ENCODE measurements at places on chromosomes 2 and 18. TPM values are rescaled to one million over a fixed set of nuclear protein-coding genes. Genes with fewer than 3 reads are reported as not detected.

GRCh38 chr2:191069606-191070005, 55.6 kb upstream of the STAT1 start:
- no peak for DNase-seq

Gene CFC1B
- not detected for total RNA-seq

Gene GATA6
- 26.6 TPM for total RNA-seq

- DNase-seq: no peak
Measured at GRCh38 chr2:118388771-118389170, 300.5 kb downstream of the INSIG2 start.

DNA sequence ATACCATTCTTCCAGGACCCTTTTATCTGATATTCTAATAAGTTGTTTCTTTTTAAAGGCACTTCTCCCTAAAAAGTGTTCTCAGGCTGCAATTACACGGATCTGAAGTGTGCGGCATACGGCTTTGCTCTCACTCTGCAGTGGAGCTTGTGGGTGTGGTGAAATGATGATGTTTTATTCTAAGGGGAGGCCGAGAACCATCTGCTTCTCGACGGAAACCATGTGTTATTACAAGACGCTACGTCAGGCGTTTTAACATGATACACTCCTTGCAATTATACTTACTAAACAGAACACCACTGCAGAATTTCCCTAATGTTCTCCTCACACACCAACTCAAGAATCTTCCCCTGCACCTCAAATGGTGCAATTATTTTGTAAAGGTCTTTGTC, 34.9 kb upstream of the CTDP1 start:
- no peak for DNase-seq

DNA sequence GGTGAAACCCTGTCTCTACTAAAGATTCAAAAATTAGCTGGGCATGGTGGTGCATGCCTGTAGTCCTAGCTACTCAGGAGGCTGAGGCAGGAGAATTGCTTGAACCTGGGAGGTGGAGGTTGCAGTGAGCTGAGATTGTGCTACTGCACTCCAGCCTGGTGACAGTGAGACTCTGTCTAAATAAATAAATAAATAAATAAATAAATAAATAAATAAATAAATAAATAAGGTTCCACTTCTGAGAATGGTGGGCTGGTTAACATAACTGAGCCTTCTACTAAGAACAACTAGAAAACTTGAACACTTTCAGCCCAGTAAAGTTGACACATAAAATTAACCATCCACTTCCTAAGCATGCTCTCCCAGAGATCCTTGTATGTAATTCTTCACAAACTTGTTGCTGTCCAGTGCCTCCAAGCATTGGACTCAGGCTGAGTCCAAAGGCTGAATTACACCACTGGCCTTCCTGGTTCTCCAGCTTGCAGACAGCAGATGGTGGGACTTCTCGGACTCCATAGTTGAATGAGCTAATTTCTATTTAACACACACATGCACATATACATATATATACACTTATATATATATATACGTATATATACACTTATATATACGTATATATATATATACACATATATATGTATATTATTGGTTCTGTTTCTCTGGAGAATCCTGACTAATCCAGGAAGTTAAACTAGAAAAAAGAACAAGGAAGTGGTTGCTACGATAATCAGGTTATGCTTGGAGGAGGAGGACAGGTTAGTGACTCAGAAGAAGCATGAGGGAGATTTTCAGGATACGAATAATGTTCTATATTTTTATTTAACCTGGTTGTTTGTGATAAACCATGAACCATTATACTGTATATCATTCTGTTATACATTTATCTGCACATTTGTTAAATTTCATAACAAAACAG, 348.8 kb downstream of the METTL4 start:
- DNase-seq: no peak

Gene TMEM17
- total RNA-seq: 1.4 TPM

- DNase-seq: no peak
Measured at GRCh38 chr2:127516041-127516762, 10.1 kb downstream of the IWS1 start.

Gene PLGLB2
- total RNA-seq: 0.93 TPM

Gene CRYGD
- total RNA-seq: not detected

DNA sequence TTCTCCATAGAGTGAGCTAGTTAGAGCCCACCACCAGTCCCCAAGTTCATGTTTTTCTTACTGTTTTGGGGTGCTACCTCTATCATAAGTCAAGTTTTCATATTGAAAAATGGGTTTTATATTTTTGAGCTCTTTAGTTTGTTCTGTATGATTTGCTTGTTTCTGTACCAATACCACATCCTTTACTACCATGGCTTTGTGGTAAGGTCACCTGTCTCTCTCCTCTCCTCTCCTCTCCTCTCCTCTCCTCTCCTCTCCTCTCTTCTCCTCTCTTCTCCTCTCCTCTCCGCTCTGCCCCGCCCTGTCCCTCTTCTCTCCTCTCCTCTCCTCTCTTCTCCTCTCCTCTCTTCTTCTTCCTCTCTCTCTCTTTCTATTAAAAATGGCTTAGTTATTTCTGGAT, 22.1 kb upstream of the LBH start:
- peak; percentile 11 for DNase-seq

GRCh38 chr2:151228847-151229512, 32.7 kb downstream of the RBM43 start:
- DNase-seq: no peak

- DNase-seq: no peak
Measured at GRCh38 chr2:44731505-44731904, 210.0 kb upstream of the SIX3 start.

DNA sequence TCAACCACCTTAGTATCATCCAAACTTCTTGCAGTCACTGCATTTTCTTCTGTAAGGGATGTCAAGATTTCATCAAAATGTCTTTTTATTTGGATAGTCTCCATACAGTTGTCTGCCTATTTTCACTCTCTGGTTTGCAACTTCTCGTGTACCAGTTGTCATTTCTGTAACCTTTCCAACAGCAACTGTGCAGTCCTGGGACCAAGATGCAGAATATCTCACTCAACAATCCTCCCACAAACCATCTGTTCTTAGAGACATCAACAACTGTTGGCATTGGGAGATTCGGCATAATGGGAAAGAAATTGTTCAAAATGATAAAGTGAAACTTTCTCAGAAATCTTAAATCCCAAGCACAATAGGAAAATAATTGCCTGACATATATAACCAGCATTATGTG, 933.6 kb upstream of the SLC39A10 start:
- DNase-seq: no peak

- no peak for DNase-seq
Measured at GRCh38 chr2:230874876-230875275, 10.1 kb downstream of the ITM2C start.

- no peak for DNase-seq
Measured at GRCh38 chr2:86037141-86037794, 68.4 kb downstream of the POLR1A start.

DNA sequence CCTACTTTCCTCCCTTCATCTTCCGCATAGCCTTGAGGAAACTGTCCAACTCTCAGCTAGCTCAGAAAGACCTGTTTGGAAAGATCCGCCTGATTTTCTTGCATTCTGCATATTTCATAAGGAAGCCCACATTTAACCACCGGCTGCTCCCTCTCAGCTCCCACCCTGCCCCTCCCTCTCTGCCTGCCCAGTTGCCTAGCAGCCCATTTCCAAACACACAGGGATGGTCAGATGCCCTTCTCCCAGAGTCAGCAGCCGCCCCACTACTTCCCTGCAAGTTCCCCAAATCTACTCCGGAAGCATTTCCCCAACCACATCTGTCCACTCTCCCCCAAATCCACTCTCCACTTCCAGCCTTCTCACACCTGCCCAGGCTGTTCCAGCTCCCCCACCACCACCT, 96.0 kb downstream of the TNS1 start:
- DNase-seq: no peak

- no peak for DNase-seq
Measured at GRCh38 chr2:188974164-188974563, at the start of gene COL3A1. Gene COL3A1, plus strand, starts transcription at chr2:188974373. Its CDS starts 117 bp downstream, at chr2:188974490.

GRCh38 chr18:61731693-61732376, 161.0 kb downstream of the RNF152 start:
- no peak for DNase-seq

- no peak for DNase-seq
Measured at GRCh38 chr2:147594038-147594437, 250.8 kb upstream of the ACVR2A start.

GRCh38 chr2:11303290-11304013, 41.0 kb downstream of the ROCK2 start:
- DNase-seq: no peak

DNA sequence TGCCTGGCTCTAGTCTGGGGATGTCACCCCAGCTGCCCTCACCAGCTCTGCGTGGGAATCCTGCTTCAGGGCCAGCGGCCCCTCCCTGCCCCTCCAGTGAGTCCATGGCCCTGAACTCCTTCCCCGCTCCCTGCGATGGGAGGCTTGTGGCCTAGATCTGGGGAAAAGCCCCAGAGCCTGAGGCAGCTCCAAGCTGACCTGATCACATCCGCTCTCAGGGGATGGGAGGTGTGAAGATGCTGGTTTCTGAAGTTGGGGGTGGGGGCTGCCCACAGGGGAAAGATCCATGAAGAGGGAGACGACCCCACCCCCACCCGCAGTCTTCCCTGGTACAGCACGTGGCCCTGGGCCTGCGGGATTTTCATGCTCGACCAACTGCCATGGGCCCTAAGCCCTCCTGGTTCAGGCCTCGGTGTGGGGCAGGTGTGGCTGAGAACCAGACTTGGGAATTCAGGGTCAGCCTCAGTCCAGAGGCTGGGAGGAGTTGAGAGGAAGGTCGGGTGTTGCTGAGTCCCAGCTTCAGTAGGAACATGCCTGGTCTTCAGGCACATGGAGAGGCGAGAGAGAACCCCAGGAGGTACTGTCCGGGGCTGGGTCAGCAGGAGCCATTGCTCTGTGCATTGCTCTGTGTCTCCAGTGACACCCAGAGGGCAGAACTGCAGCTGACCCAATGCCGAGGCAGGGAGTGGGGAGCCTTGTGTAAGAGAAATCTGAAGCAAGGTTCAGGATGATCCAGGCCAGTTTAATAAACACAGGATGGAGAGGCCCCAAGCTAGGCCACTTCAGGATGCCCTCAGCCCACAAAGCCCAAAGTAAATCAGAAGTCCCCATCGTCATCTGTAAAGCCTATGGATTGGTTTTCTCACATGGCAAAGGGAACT, 115.1 kb downstream of the CAPN13 start:
- DNase-seq: peak; percentile 73

DNA sequence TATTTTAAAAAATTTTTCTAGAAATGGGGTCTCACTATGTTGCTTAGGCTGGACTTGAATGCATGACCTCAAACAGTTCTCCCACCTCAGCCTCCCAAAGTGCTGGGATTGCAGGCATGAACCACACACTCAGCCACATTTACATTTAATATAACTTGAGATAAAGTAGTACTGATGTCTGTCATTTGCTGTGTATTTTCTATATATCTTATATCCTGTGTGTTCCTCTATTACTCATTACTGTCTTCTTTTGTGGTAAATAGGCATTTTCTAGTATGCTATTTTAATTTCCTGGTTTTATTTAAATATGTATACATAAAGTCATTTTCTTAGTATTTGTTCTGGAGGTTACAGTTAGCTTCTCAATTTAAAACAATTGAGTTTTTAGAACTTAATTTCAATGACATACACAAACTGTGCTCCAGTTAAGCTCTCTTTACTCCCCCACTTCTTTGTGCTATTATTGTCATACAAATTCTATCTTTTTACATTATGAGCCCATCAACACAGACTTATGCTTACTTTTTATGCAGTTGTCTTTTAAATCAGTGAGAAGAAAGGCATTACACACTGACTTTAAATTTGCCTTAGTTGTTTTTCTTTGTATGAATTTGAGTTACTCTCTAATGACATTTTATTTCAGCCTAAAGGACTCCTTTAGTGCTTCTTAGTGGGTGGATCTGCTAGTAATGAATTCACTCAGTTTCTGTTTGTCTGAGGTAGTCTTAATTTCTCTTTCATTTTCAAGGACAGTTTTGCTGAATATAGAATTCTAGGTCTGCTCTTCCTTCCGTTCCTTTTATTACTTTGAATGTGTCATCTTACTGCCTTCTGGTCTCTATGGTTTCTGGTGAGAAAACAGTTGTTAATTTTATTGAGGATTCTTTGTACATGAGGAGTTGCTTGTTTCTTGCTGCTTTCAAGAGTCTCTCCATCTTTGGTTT, 6.2 kb upstream of the INPP4A start:
- DNase-seq: no peak

- DNase-seq: no peak
Measured at GRCh38 chr2:44616667-44617155, 255.0 kb downstream of the CAMKMT start.

Gene SMYD1
- total RNA-seq: not detected

DNA sequence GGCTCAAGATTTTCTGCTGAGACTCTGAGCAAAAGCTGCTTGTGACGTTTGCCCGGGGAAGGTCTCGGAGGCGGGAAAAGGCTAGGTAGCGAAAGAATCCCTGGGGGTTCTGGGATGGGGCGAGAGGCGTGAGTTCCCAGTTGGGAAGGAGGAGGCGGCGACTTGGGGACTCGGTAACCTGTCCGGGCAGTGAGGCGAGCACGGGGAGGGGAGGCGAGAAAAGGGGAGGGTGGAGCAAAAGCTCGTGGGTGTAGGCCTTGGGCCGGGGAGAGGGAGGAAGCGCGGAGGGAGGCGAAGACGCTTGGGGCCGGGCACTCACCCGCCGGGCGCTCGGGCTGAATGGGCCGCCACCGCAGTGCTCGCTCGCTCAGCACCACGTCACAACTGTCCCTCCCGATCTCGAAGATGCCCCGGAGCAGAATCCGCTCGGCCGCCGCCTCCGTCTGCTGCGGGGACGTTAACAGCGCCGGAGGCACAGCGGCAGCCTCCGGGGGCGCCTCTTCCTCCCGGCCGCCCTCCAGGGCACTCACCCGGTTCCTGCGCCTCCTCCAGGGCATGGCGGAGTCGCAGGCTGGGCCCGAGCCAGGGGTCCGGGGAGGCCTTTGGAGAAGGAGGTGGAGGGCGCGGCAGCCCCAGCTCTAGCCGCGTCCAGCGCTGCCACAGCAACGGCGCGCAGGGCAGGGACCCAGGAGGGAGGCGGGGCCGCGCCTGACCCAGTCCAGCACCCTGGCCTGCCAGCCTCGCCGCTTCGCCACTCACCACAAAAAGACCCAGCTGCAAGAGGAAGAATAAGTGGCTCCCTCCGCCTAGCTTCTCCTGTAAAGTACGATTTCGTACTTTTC, at the start of gene CERKL:
Gene CERKL, minus strand, starts transcription at position 656 of the 842 bp plus-strand sequence. Its CDS starts 99 bp downstream, at position 557.
- no peak for DNase-seq

DNA sequence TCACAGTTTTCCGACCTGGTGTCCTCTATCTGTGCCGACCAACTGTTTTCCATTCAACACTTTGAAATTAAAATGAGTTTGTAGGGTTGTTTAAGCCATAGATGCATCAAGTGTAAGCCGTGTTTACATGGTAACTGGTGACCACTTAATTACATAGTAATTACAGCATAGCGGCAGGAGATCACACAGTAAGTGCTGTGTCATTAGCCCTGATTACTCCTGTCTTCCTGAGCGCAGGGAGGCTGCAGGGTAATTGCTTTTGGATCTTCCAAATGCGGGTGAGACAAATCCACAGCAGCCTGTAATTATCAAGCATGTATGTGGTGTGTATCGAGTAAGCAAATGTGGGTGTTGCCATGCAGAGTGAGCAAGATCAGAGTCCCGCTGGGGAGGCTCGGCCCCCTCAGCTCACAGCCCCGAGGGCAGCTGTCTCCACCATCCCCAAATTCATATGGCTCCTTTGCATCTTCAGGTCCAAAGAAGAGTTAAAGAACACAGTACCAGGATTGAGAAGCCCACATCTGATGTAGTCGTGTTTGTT, 71.5 kb upstream of the HDAC4 start:
- peak; percentile 49 for DNase-seq

All from mesenteric fat pad (tissue), 1 donor.